Stimulated activated CD4-positive, alpha-beta T cell treated with anti-CD3 and anti-CD28 coated beads, Interleukin-15, amount 100 ng/mL, for 48 hours (primary cell): ENCODE measurements at places on chromosomes 3 and 15.

- DNase-seq: no peak
Measured at GRCh38 chr15:24862726-24863521, 91.9 kb upstream of the SNRPN start.

DNA sequence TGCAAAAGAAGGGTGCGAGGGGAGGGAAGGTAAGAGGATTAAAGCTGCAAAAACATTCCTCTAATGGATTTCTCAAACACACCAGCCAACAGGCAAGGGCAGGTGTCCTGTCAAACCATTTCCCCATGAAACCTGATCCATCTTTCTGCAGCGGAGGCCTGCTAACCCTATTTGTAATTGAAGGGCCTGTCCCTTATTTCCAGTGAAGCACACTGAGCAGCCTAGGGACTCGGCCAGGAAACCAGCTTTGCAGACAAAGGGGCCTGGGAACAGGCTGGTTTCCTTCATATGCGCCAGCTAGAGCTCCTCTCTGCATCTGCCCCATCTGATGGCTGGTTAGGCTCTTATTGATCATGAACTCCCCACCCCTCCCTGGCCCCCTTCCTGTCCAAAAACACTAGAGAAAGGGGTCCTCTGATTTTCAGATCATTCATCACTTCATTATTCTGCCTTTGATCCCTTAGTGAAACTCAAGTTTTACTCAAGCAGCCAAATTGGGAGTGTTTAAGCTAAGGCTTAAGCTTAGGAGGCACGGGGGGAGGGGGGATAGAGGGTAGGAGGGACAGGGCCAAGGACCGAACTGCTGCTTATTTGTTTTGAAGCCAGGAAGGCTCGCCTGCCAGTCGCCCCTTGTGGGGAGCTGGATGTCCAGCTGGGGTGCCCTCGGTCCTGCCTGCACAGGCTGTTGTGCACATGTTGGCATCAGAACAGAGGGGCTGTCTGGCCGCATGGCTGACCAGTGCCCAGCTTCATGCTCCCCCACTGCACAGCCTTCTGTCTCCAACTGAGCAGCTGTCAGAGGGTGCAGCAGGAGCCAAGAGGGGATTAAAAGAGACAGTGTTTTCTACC, 53.1 kb downstream of the BOC start:
- no peak for DNase-seq

GRCh38 chr3:120678984-120679383, 3.1 kb downstream of the HGD start:
- DNase-seq: no peak

DNA sequence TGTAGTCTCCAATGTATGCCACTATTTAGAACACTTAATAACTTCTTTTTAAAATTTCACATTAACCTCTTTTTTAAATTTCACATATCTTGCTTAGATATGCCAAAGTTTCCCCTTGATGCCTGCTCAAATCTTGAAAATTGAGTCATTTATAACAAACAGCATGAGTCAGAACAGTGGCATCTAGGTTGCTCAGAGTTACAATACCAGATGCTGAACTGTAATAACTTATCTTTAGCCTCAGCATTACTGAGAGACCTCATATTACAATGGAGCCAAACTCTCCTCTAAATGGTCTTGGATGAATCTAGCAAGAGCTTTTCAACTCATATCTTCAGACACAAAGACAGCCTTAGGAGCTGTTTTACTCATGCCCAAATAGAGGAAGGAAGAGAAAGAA, 439.3 kb upstream of the ARPP21 start:
- no peak for DNase-seq

DNA sequence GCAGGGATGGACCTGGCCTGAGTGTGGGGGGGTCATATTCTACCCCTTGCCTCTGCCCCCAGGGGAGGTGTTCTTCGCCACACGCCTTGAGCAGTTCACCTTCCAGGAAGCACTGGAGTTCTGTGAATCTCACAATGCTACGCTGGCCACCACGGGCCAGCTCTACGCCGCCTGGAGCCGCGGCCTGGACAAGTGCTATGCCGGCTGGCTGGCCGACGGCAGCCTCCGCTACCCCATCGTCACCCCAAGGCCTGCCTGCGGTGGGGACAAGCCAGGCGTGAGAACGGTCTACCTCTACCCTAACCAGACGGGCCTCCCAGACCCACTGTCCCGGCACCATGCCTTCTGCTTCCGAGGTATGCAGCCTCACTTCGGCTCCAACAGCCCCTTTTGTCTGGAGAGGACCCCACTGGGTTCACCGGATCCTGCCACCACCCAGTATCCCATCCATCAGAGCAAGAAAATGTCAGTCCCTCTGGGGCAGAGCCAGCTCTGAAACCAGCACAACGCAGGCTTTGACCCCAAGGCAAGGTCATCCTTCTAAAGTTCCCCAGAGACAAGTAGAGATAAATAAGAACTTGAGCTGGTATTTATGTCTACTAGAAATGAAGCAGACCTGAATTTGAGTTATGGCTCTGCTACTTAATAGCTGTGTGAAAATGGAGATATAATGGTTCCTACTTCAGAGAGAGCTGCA, 45.8 kb downstream of the HAPLN3 start:
- no peak for DNase-seq

- no peak for DNase-seq
Measured at GRCh38 chr3:71102111-71102983, 481.2 kb downstream of the FOXP1 start.

DNA sequence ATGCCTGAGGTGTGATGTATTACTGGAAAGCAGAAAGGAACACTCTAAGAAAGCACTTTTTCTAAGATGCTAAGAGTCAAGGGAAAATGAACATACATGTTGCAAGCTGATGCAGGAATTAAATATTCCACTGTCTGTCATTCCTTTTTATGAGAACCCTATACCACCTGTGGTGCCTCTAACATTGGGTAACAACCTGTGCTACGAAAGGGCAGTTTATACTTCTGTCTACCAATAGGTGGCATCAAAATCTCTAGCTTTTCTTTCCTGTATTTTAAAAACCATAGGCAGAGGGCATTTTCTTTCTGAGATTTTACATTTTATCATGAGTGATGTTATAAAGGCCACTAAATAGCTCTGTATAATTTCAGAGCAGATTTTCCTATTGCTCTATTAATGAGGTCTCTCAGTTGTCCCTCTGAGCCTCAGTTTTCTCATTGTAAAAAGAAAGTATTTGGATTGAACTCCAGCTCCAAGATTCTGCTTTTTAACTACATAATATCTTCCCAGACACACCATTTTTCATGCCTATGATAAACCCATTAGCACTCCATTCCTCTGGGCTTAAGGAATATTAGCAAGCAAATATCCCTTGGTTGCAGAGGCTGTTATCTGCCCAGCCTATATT, 3.5 kb upstream of the CPNE4 start:
- no peak for DNase-seq

- no peak for DNase-seq
Measured at GRCh38 chr3:179348325-179349013, 960 bp downstream of the MFN1 start.

DNA sequence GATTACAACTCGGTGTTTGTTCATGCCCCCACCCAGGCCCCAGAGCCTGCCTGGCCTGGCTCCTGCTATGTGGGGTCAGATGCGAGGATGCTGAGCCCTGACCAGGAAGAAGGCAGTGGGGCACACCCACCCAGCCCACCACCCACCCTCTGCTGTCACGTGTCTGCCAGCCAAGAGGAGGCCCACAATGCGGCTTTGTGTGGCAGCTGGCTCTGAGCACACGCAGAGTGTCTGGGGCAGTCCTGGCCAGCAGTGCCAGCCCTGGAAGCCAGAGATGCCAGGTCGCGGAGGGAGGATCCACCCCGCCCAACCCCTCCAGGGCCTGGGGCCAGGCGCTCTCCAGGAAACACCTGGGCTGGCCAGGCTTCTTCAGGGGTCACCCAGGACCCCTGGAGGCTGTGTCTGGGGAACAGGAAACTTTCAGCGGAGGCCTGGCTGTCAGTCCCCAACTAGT, 26.4 kb upstream of the KLF13 start:
- no peak for DNase-seq

DNA sequence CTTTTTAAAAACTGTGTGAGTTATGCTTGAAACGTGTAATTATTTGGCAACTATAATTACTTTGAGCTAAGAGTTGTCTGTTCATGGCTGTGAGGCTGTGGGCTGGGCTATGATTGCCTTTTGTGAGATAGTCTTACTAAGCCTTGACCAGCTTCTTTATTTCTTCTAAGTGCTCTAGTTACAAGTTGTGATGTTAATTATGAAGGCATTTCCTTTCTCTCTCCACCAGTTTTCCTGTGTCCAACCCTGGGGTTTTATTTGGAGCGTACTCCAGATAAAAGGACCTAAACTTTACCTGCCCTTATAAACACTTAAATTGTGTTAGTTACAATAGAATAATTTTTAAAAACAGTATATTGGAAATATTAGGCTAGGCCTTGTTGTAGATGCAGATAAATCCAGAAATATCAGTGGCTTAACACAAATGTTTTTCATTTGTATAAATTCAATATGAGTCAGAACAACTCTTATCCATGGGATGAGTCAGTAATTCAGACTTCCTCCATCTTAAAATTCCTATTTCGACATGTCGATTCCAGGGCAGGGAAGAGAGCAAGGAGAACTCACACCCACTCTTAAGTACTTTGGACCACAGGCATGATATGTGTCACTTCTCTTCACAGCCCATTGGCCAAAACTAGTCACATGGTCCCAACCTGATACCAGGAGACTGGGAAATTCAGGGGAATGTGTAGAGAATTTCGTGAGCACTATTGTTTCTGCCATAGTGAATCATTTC, 17.0 kb downstream of the TMEM62 start:
- no peak for DNase-seq

DNA sequence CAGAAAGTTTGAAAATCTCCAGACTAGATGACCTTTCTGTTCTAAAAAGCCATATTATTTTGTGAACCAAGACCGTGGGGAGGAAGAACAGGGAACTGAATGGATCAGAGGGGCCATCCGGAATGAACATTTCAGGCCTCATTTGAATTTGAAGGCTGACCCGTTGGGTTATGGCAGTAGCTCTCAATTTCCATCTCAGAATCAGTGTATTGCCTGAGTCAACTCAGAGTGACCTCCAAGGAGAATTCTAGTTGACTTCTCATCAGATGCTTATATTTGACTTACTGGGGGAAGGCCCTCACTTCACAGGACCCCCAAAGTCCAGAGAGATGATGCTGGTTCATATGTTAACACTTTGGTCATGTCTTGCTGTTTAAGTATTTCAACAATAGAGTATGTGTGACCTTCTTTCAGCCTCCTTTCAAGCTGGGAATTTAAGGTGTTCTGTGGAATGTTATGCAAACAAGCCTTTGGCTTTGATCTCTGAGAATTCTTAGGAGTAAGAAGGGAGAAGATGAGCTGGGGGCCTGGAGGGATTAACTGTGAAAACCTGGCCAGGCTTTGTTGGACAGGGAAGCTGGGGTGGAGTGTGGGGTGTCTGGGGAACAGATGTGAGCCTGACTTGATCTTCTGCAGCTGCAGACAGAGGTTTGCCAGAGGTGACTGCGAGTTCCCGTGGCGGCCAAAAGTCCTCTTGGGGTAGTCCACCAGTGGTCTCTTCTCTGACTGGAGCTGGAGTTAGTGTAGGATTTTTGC, 111.2 kb upstream of the RGMA start:
- no peak for DNase-seq

DNA sequence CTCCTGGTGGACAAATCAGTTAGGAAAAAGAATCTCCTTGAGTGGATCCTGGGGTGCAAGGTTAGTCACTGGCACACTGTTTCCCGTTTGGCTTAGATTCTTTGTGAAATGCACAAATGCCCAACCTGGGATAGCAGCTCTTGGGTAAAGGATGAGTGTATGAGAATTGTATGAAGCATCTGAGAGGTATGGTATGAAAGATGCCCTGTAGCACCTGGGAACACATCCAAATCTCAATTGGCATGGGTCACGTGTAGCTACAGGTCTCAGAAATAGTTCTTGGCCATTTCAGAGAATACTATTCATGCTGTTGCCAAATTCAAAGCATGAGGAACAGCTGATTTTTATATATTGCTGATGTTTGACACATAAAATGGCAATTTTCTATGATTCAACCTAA, 84.3 kb downstream of the KCNH8 start:
- DNase-seq: no peak

GRCh38 chr3:95310560-95310959, 1247.7 kb downstream of the NSUN3 start:
- DNase-seq: no peak

GRCh38 chr15:25244731-25245585, 193.9 kb downstream of the UBE3A start:
- DNase-seq: no peak

- DNase-seq: no peak
Measured at GRCh38 chr15:52357949-52358348, 62.3 kb upstream of the MYO5C start.

- DNase-seq: peak; percentile 1
Measured at GRCh38 chr3:120284747-120285507, at the start of gene GPR156. Gene GPR156 (minus strand): TSS chr3:120285222. CDS start chr3:120244098, 41,124 bp downstream.

DNA sequence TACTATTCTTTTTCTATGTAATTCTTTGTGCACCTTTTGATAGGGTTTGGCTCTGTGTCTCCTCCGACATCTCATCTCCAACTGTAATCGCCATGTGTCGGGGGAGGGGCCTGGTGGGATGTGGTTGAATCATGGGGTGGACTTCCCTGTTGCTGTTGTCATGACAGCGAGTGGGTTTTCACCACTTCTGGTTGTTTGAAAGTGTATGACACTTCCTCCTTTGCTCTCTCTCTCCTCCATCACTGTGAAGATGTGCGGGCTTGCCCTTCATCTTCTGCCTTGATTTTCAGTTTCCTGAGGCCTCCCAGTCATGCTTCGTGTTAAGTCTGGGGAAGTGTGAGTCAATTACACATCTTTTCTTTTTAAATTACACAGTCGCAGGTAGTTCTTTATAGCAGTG, 225.8 kb upstream of the DPPA4 start:
- no peak for DNase-seq

DNA sequence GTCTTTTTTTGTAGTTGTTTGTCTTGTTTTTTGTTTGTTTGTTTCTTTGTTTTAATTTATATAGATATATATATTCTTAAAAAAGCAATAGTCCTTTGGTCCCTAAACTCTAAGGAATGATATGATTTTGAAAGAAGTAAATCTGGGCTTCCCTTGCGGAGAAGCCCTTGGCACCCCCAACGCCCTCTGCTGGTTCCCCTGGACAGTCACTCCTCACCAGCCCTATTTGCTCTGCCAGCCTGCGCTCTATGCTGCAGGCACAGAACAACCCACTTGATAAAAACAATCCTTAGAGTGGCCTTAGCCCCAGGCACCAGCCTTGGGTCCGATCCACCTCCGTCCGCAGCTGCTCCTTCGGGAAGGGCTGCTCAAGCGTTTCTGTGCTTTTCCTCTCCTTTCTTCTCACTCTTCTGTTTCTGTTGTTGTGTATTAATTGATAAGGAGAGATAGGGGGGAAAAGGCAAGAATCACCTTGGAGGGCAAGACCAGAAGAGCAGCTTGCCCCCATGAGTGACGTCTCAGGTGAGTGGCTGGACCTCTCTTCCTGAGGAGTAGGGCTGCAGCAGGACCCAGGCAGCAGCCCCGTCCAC, 13.7 kb upstream of the PARP6 start:
- DNase-seq: no peak

DNA sequence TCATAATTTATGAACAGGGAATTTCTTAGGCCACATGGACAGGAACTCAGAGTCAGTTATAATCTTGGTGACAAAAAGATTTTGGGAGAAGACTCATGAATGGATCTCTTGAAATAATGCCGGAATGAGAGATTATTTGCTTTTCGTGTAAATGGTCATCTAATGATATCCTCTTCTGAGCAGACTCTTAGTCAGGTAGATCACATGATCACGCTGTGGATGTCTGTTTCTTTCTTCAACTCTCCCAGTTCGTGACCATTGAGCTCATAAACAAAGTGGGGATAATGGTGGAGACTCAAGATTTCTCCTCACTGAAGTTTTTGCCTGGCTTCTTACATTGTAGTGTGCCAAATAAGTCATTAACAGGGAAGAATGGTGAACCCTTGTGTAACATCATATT, 133.1 kb upstream of the CBLB start:
- no peak for DNase-seq
